Activated T-helper 1 cell treated with anti-CD3 and anti-CD28 coated beads, Interleukin-2, amount 50 U/mL, for 16 hours (primary cell): ENCODE measurements at places on chromosomes 3 and 15.

GRCh38 chr3:192080336-192080735 lies 619.4 kb downstream of the PYDC2 start:
- no peak for DNase-seq

DNA sequence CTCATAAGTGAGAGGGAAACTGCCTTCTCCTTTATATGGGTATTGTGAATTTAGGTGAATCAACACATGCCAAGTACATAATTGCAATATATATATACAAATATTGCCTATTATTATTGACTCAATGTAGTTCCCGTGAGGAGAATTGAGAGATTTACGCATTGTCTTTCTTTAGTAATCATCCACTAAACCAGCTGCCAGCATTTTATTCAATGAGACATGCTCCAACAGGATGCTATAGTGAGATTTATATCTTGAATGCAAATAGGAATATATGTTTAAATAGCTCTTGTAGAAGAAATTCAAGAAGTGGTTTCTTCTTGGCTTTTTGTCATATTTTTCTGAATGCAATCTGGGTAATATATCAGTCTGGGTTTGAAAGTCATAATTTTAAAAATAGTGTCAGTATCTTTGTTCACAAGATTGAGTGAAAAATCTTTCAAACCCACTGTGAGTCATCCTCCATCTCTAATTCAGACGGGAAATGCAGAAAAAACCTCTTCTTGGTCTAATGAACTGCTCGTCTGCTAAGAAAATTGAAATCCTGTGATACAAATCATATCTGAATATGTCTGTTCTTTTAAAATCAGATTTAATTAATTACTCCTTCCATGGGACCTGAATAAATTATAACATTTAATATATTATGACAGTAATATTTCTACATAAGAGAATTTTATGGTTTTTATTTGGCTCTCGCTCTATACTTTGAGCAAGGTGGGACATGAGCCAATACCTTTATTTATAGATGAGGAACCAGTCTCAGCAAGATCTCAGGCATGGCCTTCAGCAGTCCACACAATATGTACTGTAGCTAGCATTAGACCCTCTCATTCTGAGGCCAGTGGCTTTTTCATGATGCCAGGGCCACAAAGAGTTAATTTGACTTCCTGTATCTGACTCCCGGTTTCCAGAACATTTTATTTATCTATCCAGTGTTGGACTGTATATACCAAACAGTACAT lies 516.0 kb downstream of the GABRG3 start:
- no peak for DNase-seq

- DNase-seq, result no peak
Observed at GRCh38 chr15:52124270-52124880, 11.8 kb upstream of the BCL2L10 start.

DNA sequence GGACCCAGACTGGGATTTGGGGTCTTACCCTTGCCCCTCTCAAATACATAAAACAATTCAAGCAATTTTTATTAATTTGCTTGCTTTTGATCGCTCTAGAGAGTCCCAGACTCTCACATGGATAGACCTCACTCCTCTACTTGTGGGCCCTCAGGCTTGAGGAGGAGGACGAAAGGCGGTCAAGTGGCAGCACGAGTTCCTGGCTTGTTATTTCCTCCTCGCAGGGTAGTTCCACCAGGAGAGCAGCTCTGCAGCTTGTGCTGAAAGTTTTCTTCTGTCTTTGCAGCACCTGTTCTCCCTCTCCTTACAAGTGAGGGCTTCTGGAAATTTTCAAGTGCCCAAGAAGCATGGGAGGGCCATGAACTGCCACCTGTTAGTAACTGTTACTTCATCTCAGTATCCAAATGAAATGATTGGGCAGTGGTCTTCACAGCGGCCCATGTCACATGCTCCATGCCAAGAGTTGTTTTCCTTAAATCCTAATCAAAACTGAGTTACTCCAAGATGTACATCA lies 22.7 kb downstream of the ABI3BP start:
- DNase-seq, result no peak

DNA sequence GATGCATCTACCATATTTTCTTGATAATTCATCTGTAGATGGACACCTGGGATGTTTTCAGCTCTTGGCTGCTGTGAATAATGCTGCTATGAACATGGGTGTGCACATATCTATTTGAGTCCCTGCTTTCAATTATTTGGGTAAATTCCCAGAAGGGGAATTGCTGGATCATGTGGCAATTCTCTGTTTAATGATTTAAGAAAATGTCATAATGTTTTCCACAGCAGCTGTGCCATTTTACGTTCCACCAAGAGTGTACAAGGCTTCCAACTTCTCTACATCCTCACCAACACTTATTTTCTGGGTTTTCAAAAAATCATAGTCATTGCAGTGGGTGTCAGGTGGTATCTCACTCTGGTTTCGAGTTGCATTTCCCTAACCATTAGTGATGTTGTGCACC lies 64.4 kb downstream of the NSMCE3 start:
- DNase-seq, result no peak

DNA sequence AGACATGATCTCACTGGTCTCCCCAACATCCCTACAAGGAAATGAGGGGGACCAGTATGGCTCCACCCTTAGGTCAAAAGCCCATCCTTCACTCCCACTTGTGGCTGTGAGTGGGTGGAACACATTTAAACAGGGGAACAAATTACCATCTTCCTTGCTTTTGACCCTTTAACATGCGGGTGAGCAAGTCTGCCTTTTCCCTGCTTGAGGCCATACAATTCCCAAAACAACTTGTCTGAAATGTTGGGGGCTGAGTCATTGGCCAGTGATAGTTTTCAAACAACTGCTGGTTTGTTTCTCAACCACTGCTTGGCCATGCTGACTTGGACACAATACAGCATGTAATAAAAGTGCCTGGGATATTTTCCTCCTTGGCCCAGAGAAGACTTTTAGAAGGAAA lies 39.6 kb downstream of the COL8A1 start:
- DNase-seq, result no peak

- DNase-seq, result no peak
Observed at GRCh38 chr3:107752202-107752990, 229.6 kb downstream of the BBX start.

GRCh38 chr15:52464478-52464877 lies 64.2 kb downstream of the MYO5A start:
- DNase-seq, result no peak

DNA sequence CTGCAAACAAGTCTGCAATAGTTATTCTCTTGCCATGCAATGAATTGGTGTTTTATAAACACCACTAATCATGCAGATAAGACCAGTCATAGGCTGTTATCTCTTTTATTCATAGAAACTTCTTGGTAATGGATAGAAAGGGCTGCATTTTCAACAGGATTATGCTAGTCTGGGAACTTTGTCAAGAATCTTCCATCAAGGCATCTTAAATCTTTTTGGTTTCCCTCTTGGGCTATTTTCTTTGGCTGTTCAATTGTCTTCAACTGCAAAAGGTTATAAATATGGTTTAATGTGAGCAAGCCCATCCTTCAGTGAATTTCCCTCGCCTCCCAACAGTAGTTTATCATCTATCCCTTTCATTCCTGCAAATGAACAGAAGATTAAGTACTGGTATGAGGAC lies 59.0 kb upstream of the MINAR1 start:
- DNase-seq, result no peak

- DNase-seq, result no peak
Observed at GRCh38 chr3:71103430-71103921, 480.1 kb downstream of the FOXP1 start.

GRCh38 chr3:119308355-119308754 lies 14.2 kb downstream of the ARHGAP31 start:
- no peak for DNase-seq

DNA sequence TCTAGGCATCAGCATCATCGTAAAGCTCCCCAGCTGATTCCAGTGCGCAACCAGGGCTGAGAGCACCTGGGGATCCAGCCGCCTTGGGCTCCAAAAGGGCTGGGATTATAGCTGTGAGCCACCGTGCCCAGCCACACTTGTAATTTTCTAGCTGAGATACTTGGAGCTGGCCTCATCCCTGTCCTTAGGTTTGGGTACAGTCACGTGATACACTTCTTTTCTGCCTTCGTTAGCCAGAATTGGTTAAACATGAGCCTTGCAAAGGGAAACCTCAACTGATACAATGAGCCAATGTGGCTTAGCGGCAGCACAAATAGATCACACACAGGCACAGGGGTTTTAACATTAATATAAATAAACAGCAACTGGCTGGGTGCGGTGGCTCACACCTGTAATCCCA lies 69.8 kb upstream of the GCNT3 start:
- DNase-seq, result no peak

DNA sequence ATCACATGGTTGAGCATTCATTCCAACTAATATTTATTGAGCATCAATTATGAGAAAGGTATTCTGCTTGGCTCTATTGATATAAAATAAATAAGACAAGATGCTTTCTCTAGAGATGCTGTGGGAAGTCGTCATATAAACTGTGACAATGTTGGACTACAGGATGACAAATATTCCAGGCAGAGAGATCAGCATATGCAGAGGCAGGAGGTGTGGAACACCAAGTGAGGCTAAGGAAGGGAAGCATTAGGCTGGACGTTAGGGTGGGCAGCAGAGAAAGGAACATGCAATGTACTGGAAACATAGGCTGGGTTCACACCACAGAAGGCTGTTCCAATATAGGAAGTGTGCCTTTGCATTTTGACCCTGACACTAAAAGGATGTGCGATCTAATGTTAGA lies 38.6 kb downstream of the CD200 start:
- no peak for DNase-seq

- DNase-seq, result no peak
Observed at GRCh38 chr3:184261854-184262763, 756 bp upstream of the CAMK2N2 start.

GRCh38 chr15:70112074-70112395 lies 14.3 kb upstream of the TLE3 start:
- DNase-seq, result no peak

GRCh38 chr3:104734627-104735026 lies 632.1 kb upstream of the ALCAM start:
- no peak for DNase-seq

DNA sequence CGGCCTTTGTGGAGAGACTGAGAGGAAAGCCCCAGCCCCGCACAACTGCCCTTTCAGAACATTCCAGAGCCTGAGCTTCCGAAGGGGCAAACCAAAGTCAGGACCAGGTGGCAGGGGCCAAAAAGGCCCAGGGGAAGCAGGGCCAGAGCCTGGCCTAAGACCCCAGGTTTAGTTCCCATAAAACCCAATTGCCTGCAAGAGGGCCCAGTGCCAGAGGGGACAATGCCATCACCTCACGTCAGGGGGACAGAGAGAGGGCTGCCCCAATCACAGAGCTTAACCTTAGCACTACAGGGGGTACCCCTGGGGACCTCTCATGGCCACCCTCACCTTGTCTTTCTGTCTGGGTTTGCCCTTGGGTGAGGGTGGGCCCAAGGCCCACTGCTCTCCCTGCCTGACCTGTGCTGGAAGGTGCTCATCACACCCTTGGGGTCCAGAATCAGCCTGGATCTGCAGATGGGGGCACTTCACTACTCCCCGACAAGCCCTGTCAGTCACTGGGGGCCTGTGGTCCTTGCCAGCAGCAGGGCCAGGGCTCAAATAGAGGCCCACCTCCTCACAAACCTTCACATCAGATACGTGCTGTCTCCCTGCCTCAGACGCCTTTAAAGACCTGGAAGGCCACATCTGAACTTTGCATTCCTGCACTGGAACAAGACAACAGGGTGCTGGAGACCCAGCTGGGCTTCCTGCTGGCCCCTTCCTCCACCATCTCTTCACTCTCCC lies 3.8 kb downstream of the CALML4 start:
- no peak for DNase-seq

GRCh38 chr15:88450125-88450798 lies 16.9 kb downstream of the MRPL46 start:
- DNase-seq, result peak; percentile 15

DNA sequence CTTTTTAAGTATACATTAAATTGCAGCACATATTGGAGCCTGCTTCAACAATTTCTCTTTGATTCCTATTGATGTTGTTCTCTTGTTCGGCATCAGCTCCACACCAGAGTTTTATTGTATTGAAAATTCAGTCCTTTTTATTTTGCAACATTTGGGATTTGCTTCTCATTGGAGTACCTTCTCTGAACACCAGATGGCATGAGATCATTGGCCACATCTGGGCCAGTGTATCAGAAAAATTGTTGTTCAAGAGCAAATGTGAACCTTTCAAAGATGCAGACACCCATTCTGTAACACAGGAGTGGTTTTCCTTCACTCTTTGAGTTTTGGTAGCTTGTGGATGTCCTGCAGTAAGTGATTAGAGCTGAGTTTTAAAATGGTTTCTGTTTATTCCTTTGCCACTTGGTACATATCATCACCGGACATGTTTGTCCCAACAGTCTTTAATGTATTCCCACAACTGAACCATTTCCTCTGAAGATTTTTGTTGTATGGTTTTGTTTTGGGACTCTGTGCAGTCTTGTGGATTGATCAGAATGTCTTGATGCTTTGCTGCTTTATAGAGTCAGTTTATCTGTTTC lies 96.1 kb downstream of the MCTP2 start:
- DNase-seq, result no peak

- DNase-seq, result no peak
Observed at GRCh38 chr3:125054449-125055329, 1.1 kb downstream of the HEG1 start.

DNA sequence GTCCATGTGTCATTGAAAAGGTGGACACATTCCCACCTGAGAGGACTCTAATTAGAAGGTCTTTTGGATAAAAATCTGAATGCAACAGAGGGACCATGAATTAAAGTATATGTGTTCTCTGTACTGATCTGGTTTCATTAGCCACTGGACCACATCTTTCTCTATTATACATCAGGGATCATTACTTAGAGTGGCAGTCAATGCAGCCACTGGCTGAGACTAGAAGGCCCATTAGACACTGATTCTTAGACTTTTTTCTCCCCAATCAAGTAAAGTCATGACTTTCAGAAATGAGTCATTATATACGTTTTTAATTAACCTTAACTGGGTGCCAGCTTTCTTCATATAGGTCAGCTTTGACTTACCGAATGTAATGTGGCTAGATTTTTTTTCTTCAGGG lies 550.8 kb upstream of the CFAP20DC start:
- DNase-seq, result no peak

DNA sequence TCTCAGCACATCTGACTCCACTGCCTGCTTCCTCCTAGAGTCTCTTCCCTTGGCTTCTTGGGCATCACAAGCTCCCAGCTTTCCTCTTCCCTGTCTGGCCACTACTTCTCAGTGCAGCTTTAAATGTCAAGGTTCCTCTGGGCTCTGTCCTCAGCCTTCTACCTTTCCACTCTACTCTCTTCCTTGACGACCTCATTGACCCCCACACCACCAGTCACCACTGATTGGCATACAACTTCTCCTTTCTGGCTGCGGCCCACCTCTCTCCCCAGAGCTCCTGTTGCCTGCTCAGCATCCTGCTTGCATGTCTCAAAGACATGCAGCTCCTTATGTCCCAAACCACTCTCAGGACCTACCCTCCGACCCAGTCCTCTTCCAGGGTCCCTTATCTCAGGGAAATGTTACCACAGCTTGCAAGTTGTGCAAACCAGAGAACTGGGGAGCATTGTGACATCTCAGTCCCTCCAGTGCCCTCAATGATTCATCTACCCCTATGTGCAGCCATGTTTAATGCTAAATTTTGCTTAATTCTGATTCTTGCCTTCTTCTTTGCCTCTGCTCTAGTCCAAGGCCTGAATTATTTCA lies 49.9 kb downstream of the TRPM1 start:
- DNase-seq, result no peak
